SK-N-DZ (cell line): ENCODE measurements at places on chromosomes 6 and 20.

GRCh38 chr6:113856375-113856624, 845 bp upstream of the MARCKS start:
- DNase-seq = no peak

DNA sequence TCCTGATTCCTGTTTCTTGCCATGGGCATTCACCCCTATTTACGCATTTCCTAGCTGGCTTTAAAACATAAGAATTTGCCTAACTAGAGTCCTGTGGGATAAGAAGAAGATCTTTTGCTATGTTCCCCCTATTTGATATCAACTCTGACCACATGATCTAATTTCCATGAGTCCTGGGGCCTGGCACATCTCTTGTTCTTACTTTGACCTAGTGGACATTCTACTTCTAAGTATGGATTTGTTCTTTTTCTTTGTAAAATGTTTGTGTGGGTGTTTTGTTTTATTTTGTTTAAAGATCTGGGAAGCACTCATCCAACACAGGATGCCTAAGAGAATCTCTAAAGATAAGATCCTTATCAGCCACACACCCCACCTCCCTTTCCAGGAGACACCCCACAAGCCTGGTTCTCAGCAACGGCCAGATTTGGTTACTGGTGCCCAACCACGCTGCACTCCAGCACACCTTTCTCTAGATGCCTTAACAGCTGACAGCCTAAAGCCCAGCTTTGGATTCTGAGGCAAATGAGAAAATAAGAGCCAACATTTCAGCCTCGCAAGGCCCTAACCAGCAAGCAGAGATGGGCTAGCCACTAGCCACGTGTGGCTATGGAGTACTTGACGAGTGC, 74.7 kb downstream of the SLC23A2 start:
- DNase-seq = no peak

DNA sequence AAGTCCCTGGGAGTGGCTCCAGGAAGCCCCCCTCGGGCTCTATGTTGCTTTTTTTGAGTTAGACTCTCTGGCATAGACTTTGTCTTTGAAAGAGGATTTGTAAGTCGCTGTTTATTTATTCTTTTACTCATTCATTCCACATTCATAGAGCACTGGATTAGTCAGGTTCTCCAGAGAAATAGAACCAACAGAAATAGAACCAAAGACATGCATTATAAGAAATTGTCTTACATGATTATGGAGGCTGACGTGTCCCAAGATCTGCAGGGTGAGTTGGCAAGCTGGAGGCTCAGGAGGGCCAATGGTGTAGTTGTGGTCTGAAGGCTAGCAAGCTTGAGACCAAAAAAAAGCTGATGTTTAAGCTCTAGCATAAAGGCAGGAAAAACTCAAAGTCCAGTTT, 98.3 kb upstream of the CHD6 start:
- no peak for DNase-seq

DNA sequence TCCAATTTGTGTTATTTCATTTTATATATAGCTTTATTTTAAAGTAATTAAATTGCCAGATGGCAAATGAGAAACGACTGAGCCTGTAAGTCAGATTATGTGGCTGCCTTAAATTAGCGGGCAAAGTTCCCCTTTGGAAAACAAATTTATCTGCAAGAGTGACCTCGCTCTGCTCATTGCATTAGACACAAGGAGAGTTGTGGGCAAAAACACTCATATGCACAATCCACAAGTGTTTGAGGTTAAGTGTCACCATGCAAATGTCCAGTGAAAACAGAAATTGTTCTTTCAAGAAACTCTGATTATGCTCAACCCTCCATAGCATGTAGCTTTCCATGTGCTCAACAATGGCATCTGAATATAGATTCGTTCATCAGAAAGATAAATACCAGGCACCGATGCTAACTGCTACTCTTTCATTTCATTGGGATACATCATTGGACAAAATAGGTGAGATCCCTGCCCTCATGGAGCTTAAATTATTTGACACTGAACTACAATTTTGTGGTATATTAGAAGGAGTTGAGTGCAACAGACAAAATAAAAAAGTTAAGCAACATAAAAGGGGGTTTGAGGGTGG, 1.7 kb upstream of the NHSL1 start:
- no peak for DNase-seq

GRCh38 chr6:163389354-163389753, 25.2 kb upstream of the QKI start:
- DNase-seq = no peak

- no peak for DNase-seq
These were observed 44.8 kb upstream of the IYD start for GRCh38 chr6:150324044-150324443.

- DNase-seq = no peak
These were observed 16.0 kb upstream of the PI16 start for GRCh38 chr6:36938536-36938935.

DNA sequence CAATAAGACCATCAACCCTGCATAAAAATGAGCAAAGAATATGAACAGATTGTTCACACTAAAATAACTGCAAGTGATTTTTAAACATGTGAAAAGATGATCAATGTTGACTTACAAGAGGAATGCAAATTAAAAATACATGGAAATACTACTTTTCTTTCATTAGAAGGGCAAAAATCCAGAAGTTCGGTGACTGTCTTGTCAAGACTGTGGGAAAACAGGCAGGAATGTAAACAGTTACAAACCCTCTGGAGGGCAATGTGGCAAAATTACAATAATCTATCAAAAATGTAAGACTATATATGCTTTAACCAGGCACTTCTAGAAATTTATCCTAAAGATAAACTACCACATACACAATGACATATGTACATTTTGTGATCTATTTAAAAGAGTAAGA, 86.7 kb downstream of the TNFAIP3 start:
- no peak for DNase-seq

DNA sequence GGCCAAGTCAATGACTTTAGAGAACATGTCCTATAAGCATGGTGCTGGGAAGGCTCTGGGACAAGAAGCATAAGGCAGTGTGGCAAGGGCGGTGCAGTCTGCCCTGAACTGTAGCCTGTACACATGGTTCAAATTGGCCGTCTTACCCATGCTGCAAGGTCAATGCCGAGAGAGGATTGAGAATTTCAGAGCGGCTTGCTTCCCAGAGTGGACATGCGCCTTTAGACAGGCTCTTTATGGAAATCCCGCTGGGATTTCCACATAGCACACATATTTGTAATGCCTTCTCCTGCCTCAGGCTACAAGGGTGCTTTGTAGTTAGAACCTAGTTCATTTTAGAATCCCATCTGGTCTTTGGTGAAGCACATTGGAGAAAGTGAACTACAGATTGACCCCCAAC, 36.1 kb upstream of the CEP162 start:
- no peak for DNase-seq

- DNase-seq = no peak
These were observed 1.4 kb upstream of the RAET1G start for GRCh38 chr6:149924206-149924932.

- no peak for DNase-seq
These were observed 102.9 kb upstream of the BMP2 start for GRCh38 chr20:6664574-6664973.

DNA sequence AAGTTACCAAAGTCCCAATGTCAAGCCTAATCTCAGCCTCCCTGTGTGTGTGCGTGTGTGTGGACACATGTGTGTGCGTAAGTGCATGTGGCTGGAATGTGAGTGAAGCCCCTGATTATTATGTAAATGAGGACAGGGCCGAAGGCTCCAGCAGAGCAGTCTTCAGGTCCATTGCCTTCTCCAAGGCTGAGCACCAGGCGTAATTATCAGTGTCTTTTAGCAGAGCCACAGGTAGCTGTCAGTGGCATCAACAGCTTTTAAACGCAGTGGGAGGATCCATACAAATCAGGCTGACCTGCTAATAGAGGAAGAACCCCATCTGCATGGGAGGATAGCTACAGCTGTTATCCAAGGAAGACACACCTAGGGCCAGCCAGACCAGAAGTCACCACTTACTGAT, 324.3 kb upstream of the MOCS1 start:
- no peak for DNase-seq

DNA sequence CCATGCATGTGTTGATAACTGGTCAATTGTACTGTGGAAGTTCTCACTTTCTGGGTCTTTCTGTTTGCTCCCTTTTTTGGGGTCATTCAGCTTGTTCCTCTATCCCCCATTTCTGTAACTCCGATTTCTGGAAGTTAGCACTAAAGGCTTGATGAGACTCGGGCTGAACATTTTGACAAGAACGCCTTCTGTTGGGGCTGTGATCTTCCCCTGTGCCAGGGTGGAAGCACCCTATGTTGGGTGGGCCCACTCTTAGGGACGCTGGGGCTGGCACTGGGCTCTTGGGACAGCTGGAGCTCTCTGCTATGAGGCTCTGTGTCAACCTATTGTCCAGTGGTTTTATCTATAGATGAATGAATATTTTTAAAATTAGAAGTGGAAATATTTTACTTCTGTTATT, 60.1 kb upstream of the FRMD1 start:
- no peak for DNase-seq

GRCh38 chr20:3697588-3698305, 14.7 kb downstream of the SIGLEC1 start:
- DNase-seq = no peak

- DNase-seq = no peak
These were observed 628.8 kb upstream of the MAN1A1 start for GRCh38 chr6:119978274-119978889.
